ENCODE measurements at places on chromosomes 3 and 15.

DNA sequence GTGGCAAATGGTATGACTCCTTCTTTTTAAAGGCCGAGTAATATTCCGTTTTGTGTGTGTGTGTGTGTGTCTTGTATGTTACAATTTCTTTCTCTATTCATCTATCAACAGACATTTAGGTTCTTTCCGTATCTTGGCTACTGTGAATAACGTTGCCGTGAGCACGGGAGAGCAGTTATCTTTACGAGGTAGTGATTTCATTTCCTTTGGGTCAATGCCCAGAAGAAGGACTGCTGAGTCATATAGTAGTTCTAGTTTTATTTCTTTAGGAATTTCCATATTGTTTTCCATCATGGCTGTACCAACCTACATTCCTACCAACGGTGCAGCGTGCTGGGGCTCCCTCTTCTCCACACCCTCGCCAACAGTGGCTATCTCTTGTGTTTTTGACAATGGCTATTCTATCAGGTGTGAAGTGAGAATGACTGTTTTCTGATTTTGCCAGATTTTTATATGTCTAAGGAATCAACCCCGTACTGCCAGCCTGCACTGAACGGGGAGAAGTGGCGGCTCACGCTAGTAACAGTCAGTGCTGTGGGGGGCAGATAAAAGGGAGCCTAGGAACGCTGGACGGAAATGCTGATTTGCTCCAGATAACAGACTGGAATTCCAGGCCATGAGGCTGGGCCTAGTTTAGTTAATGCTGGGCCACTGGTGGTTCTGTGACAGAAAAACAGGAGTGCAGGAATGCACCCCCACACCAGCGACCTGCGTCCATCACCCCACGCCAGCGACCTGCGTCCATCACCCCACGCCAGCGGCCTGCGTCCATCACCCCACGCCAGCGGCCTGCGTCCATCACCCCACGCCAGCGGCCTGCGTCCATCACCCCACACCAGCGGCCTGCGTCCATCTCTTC is 168.1 kb downstream of the XXYLT1 start:
- DNase-seq: no peak

GRCh38 chr15:75454471-75455378 is 3.2 kb upstream of the SIN3A start:
- DNase-seq: peak; percentile 55

- no peak for DNase-seq
Observed at GRCh38 chr3:55879901-55880331, 392.8 kb upstream of the WNT5A start.

DNA sequence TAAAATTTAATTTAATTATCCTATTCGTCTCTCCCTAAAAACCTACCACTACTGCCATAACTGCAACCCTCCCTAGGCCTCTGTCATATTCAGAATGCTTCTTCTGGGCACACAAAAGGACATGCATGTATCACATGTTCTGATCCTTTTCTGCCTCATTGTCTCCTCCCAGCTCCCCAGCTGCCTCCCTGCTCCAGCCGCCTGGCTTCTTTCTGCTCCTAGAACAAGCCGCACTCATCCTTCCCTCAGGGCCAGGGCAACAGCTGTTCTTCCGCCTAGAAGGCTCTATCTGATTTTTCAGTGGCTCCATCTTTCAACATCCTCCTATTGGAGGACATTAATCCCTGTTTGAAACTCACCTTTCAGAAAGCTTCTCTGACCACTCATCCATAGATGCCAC is 38.6 kb downstream of the TMED3 start:
- no peak for DNase-seq

DNA sequence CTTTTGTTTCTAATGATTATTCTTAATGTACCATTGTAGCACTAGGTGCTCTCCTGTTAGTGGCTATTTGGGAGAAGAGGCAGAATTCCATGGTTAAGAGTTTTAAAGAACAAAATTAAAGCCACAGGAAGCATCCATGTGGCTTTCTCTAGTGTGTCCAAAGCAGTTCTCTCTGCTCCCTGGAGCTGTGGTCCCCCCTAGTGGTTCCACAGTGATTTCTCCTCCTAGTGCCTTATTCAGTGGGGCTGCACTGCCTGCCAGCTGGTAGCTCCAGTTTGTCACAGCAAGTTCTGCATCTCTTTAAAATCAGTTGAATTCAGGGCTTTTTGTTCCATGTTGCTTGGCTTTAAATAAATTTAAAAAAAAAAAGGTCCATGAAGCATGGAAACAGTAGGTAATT is 39.6 kb upstream of the FAM98B start:
- peak; percentile 28 for DNase-seq

DNA sequence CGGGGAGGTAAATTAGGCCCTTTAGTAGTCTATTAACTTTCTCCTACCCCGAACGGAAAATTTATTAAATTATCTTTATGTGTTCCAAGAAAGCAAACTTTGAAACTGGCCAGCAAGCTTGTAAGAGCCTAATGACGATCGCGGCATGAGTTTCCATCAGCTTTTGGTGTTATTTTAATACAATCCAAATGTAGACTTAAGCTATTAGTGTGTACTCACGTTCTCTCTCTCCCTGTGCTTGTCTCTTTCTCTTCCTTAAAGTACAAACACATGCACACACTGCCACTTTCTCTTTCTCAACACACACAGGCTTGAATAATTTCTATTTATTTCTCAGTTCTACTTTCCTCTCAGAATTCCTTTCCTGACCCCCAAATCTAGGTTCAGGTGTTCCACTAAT is 108.8 kb upstream of the MME start:
- no peak for DNase-seq

All from Jurkat, Clone E6-1 (cell line).